ENCODE measurements at places on chromosomes 12 and 14.

DNA sequence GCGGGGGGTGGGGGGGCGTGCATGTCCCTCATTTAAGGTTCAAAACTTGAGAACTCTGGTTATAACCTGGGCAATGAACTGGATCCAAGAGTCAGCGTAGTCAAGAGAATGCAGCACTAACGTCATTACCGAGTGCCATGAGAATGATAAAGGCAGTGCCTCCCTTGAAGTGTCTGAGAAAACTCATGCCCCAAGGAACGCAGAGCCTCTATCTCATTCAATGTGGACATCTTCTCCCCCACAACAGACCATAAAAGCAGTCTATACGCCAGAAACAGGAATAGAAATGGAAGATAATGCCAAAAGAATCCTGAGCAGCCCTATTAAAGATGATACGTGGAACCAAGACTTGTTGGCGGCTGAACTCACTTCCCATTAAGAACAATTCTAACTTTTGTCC, 208.6 kb downstream of the MED13L start:
- no peak for DNase-seq

DNA sequence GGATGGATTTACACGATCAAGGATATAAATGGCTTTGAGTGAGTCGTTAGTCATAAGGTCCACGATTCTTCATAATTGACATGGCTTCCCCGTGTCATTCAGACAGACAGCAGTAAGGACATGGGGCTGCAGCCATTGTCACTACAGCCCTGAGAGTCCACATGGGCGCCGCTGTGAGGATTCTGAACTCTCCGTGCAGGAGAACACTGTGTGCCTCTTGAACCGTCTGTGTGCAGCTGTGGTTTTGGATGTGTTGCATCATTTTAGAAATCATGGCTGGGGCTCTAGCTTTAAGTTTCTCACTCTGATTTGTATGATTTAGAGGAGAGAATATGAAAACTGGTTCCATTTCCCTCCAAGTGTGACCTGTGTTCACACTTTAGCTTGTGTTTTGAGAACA, 47.2 kb downstream of the NPAS3 start:
- no peak for DNase-seq

- no peak for DNase-seq
Measured at GRCh38 chr12:12586879-12587675, 24.4 kb upstream of the DUSP16 start.

DNA sequence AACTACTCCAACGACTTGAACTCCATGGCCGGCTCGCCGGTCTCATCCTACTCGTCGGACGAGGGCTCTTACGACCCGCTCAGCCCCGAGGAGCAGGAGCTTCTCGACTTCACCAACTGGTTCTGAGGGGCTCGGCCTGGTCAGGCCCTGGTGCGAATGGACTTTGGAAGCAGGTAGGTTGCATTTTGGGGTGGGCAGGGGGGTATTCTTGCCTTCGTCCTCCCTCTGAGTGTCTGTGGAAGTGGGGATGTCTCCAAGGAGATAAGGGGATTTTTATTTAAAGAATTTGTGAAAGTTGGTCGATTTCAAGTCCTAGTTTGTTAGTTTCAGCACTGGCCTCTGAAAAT, 1.3 kb downstream of the ASCL1 start:
- no peak for DNase-seq

DNA sequence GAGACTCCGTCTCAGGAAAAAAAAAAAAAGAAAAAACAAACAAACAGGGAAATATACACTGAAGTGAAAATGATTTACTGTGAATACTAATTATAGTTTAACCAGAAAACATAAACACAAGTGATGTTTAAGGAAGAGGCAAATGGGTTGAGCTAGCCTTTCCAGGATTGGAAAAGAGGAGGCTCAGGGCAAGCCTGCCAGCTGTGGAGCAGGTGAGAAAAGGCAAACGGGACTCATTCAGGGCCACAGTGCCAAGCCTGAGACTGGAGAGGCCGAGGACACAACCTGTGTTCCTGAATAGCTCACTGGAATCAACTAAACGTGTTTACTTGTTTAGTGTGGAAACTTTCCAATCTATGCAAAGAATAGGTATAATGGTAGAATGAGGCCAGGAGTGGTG, 35.7 kb upstream of the MAPKAPK5 start:
- no peak for DNase-seq

GRCh38 chr14:55399852-55400251, 11.8 kb downstream of the ATG14 start:
- DNase-seq: no peak
